Activated T-cell treated with anti-CD3 and anti-CD28 coated beads, Interleukin-2, amount 50 U/mL, for 1 hour (primary cell): ENCODE measurements at places on chromosomes 12 and 14.
A peak's percentile ranks its signal among the peaks of the same experiment; 100 is the strongest.

DNA sequence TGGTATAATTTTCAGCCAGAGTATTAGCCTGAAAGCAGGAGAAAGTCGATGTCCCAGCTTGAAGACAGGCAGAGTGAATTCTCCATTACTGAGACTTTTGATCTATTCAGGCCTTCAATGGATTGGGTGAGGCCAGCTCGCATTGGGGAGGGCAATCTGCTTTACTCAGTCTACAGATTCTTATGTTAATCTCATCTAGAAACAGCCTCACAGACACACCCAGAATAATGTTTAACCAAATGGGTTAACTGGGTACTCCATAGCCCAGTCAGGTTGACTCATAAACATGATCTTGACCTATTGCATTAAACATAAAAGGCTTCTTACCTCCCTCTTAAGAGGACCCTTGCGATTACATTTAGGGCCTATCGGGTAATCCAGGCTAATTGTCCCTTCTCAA lies 118.0 kb downstream of the KTN1 start:
- no peak for DNase-seq

GRCh38 chr14:35401422-35402265 lies 2.9 kb downstream of the NFKBIA start:
- no peak for DNase-seq

- DNase-seq: peak; percentile 38
Measured at GRCh38 chr14:103880348-103881267, 33.2 kb upstream of the PPP1R13B start.

GRCh38 chr14:68482772-68483395 lies 310.0 kb downstream of the ZFP36L1 start:
- no peak for DNase-seq

DNA sequence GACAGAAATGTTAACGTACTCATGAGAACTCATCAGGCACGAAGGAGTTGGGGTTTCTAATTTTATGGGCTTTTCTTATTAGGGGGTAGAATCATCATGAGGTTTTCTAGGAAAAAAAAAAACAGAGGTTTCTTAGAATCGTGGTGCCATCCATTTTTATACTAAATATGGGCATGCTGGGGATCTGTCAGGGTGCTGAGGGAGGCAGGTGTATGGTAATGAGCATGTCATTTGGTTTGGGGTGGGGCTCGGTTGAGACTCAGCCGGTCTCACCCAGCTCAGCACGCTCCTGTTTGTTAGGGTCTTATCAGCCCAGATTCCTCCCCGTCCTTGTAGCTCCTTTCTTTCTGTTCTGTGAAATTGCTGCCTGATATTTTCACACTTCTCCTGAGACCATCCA lies 98.2 kb downstream of the DICER1 start:
- DNase-seq: no peak

- no peak for DNase-seq
Measured at GRCh38 chr12:100391856-100392255, 35.0 kb downstream of the SLC17A8 start.

DNA sequence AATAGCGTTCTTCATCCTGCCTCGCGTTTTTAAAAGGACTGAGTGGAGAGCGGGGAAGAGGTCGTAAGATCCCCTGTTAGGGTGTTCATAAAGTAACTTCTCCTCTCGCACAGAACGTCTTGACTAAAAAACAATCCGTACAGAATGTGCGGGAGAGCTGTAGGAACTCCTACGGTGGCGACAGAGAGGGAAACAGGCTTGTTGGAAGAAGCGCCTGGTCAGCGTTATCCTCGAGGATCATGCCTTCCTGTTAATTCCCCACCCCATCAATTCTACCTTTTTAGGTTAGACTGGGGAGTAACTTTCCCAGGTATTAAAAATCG lies 399 bp upstream of the WASHC4 start:
- no peak for DNase-seq

DNA sequence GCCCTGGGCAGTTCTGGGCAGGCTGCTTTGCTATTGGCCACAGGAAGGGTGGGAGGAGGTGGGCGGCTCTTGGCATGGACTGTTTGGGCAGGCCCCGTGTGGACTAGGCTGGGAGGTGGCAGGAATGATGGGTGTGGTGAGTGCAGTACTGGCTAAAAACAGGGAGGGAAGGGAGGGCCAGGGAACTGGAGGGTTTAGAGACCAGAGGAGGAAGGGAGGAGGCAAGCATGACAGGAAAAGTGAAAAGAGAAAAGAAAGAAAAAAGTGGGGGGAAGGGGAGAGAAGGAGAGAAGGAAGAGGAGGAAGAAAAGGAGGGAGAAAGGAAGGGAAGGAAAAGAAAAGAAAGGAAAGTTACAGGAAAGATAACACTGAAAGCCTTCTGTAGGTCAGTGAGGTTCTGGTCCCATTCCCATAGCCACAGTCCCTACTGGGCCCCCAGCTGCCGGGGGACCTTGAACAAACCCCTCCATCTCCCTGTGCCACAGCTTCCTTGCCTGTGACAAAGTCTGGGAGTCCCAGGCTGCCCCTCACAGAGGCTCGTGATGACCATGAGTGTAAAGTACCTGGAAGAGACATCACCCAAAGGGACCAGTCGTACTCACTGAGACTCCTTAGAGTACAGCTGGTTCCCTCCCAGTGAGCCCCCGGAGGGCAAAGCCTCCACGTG lies 1.1 kb upstream of the C14orf132 start:
- no peak for DNase-seq

GRCh38 chr12:46628176-46628575 lies 197.6 kb downstream of the SLC38A4 start:
- no peak for DNase-seq

DNA sequence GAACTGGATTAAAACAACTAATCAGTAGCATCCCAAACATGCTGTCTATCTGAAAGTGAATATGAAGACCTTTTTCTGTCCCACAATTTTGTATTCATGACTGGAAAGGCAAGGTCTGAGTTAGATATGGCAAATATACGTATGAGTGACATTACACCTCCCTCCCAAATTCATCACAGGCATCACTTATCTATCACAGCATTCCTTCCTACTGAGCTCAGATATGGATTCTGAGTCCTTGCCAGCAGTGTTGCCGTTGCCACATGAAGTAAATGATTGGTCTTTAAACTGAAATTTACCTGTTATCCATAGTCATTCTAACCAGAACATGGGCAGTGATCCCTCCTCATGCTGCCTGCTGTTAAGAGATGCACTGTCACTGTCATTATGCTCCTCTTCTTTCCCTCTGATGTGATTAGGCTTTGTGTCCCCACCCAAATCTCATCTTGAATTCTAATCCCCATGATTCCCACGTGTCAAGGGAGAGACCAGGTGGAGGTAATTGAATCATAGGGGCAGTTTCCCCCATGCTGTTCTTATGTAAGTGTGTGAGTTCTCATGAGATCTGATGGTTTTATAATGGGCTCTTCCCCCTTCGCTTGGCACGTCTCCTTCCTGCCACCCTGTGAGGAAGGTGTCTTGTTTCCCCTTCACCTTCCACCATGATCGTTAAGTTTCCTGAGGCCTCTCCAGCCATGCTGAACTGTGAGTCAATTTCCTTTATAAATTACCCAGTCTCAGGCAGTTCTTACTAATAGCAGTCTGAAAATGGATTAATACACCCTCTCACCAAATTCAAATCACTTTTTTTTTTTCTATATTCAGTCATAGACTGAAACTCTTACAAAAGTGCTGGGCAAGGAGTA lies 288.4 kb downstream of the NUAK1 start:
- DNase-seq: no peak

DNA sequence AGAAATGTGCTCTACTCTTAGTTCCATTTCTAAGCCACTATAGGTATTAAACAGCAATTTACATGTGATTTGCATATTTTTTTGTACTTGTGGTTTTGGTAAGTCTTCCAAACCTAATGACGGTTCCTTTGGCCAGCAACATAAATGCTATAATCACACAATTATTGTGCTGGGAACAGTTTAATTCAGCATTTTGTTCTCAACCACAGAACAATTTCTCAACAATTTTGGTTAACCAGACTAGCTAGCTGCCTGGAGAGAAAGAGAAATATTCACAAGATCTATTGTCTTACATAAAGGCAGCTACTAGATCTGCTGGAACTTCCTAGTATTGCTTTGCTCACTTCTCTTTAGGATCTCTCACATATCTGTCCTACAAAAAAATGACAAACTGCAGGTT lies 265.3 kb downstream of the SOX5 start:
- no peak for DNase-seq

DNA sequence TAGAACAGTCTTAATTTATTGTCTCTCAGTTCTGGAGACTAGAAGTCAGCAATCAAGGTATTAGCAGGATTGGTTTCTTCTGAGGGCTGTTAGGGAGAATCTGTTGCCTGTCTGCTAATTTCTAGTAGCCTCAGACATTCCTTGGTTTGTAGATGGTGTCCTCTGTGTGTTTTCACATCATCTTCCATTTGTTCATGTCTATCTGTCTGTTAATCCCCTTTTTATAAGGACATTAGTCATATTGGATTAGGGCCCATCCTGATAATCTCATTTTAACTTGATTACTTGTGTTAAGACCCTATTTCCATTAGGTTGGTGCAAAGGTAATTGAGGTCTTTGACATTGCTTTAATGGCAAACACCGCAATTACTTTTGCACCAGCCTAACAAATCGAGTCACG lies 34.3 kb downstream of the TBC1D15 start:
- no peak for DNase-seq

DNA sequence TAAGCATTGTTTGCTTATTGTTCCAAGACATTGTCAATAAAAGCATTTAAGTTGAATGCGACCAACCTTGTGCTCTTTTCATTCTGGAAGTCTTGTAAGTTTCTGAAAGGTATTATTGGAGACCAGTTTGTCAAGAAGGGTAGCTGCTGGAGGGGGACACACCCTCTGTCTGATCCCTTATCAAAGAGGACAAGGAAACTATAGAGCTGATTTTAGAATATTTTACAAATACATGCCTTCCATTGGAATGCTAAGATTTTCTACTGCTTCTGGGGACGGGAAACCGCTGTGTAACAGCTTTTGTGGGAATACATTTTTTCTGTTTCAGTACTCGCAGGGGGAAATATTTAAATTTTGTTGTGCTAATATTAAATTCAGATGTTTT lies 3.5 kb downstream of the FOS start:
- no peak for DNase-seq

- DNase-seq: no peak
Measured at GRCh38 chr12:80490329-80490728, 46.3 kb downstream of the PTPRQ start.

DNA sequence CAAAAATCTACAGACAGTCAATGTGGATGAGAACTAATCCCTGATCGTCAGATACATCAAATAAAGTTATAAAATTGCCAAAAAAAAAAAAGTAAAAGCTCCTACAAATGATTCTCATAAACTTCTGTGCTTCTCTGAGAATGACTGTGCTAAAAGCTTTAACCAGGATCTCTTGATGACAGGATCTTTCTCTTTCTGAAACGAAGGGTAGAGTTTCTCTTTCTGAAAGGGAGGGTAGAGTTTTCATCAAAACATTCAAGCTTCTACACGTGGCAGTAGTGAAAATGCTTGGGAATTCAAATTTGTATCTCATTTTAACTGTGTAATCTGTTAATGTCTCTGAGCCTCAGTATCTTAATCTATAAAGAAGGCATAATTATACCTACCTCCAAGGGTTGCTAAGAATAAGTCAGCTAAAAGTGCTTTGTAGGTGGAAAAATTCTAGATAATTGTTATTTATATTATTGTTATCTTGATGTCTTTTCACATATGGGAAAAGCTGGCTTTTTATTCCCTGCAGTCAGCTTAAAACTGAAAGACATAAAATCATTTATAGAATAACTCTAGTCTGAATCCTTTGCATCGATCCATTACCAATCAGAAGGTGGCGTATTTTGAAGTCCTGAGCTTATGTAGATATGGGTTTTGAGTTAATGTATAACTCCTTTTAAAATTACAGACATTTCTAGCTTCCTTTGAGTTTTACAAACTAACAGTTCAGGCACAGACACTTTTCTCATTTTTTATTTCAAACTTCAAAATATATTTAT lies 157.4 kb downstream of the DACT1 start:
- DNase-seq: no peak

DNA sequence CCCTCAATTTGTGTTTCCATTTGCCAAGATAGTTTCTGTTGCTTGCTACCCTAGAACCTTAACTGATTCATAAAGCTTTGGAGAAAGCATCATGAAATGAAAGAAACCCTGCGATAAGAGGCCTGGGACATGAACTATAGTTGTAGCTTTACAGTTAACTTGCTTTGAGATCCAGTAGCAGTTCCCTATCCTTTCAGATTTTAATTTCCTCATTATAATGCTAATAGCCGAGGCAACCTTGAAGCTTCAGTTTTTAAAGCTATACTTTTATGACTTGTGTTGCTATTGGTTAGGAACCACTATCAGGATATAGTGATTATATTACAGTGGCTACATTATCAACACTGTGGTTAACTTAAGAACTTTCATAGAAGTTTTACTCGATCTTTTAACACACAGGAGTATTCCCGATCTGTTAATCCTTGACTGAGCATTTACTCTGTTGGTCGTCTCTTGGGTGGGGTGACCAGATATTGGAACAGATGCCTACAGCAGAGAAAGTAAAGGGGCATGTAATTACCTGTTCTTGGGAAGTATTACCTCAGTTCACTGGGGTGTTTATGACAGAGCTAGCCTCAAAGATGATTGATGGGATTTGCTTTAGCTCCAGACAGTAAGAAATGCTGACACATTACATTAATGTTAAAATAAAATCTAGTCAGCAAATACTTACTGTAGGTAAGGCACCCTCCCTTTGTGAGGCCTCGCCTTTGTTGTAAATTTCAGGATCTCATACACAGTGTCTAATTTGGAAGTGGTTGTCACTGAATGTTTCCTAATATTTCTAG lies 86.2 kb upstream of the CSRP2 start:
- DNase-seq: no peak

- no peak for DNase-seq
Measured at GRCh38 chr14:42541535-42542001, 934.9 kb downstream of the LRFN5 start.

GRCh38 chr12:4082809-4083403 lies 190.7 kb upstream of the CCND2 start:
- no peak for DNase-seq

DNA sequence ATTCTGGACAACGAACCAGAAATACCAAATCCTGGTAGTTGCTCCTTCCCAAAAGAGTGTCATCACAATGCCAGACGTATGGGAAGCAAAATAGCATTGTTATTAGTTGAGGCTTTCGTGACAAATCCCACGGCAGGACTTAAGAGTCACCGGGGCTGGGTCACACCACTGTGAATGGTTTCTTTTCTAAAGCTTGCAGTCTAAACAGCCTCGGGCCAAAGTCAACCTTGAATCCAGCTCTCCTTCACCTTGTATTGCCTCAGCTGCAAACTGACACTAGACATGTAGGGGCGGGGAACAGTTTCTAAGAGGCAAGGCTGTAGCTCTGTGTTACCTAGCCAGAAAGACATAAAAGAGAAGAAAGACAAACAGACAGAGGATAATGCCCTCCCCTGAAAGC lies 734.8 kb downstream of the MED13L start:
- DNase-seq: no peak

DNA sequence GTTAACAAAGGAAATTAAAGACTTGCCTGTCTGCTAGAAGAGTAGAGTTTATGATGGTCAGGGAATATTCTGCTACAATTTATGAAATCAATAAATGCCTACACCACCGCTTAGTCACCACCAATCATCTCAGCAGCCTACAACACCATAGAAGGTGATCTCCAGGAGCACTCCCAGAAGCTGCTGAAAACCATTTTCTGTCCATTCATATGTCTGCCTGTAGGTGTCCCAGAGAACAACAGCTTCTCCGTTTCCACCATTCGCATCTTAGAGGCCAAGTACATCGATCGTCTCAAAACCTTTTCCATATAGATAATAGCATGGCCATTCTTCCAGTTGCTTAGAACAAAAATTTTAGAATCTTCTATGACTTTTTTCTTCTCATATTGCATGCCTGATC lies 303.4 kb downstream of the KCNC2 start:
- DNase-seq: no peak

- no peak for DNase-seq
Measured at GRCh38 chr12:102116392-102116791, 3.5 kb downstream of the NUP37 start.
